Naive B cell (primary cell): ENCODE measurements at places on chromosomes 3 and 15.

DNA sequence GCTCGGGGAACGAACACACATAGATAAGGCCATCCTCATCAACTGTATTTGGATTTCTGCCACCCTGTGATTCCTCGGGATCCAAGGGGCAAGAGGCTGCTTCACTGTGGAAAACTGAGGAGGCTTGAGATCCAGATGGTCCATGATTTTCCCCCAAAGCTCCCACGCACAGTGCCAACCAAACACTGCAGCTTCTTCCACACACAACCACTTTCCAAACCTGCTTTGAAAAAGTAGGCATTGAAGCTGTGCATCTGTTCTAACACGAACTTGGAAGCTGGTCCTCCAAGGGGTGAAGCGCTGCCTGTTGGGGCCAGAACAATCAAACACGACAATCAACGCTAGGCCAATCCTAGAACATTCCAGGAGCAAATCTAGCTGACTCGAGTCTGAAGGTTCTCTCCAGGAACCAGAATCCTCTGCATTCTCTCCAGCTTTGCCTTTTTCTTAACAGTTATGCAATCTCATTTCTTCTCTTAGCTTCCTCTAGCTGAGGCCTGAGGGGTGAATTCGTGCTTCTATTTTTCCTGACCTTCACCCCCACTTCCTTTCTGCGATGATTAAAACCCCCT lies 104.4 kb downstream of the LRRK1 start:
- DNase-seq, result no peak

DNA sequence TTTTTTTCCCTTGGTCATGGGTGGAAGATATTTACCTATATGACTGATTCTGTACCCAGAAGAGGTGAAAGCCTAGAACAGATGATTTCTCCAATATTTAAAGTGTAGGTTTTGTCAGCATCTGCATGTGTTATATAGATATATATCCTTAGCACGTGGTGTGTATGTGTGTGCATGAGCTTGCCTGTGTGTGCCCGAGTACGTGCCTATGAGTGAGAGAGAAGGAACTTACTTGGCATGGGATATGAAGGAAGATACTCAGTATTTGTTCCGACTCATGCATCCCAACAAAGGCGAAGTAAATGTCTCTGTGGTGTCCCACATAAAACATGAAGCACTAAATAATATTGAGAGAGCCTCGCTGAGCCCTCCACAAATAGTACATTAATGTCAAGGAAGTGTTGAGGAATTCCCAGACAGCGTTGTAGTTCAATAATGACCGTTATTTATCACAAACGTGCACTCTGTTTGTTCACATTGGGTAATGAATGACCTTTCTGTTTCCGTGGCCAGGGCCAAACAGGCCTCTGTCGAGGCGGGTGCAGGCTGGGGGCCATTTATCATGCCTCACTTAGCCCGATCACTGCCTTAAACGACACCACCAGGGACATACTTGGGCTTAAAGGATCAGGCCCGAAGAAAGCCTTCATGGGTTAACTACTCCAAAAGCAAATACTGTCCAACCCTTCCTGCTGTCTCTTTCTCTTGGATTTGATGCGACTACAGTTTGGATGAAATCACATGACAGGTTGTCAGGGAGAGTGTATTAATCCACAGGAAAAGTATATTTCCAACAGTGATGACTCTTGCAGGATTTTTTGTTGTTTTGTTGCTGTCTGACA lies 267.7 kb downstream of the PTPRG start:
- DNase-seq, result no peak

- peak; percentile 75 for DNase-seq
Observed at GRCh38 chr3:129016720-129017483, 15.8 kb downstream of the EFCC1 start.

- DNase-seq, result no peak
Observed at GRCh38 chr3:88534534-88534933, 384.8 kb downstream of the C3orf38 start.

GRCh38 chr3:162103808-162104207 lies 607.2 kb downstream of the OTOL1 start:
- DNase-seq, result no peak

DNA sequence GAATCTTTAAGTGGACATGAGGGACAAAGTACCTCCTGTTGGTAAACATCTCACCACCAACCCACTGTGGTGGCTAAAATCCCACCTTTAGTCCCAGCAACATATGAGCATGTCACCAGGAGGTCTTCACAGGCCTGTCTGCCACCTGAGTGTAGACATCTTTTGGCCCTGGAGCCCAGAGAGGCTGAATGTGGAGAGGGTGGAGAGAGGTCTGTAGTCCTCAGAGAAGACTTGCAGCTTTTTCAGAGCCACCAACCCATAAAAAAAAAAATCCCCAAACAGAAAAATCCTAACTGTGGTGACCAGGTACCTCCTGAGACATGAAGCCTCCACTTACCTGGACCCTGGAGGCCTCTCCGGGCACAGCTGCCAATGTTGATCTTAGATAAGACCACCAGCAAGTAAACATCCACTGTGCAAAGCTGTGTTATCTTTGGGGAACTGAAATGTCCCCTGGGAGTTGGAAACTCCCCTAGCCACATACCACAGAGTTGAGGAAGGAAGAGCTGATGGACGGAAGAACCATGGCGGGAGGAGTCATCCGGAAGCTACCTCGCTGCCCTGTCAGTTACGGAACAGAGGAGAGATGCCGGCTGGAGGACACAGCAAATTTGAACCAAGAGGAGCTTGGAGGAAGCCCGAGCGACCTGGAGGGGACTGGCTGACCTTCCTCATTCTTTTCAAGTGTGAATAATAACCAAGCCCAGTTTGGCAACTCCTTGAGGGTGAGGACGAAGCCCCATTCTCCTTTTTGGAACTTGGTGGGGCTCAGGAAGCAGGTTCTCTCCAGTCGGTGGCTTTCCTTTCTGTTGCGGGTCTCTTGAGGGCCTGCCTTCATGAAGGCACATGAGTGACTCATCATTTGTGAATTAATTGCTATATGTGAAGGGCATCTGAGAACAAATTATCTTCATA lies at the start of gene GHRL:
GHRL (minus strand) TSS at position 443 of the 915 bp plus-strand sequence. CDS start 2,767 bp downstream, outside the sequence.
- DNase-seq, result peak; percentile 78

- DNase-seq, result no peak
Observed at GRCh38 chr3:73832426-73832825, 207.7 kb upstream of the PDZRN3 start.

- no peak for DNase-seq
Observed at GRCh38 chr3:48268381-48268935, 27.6 kb downstream of the ZNF589 start.

GRCh38 chr3:134242649-134243617 lies 7.7 kb downstream of the RYK start:
- no peak for DNase-seq

GRCh38 chr15:64501396-64501715 lies 41.0 kb downstream of the ZNF609 start:
- no peak for DNase-seq

DNA sequence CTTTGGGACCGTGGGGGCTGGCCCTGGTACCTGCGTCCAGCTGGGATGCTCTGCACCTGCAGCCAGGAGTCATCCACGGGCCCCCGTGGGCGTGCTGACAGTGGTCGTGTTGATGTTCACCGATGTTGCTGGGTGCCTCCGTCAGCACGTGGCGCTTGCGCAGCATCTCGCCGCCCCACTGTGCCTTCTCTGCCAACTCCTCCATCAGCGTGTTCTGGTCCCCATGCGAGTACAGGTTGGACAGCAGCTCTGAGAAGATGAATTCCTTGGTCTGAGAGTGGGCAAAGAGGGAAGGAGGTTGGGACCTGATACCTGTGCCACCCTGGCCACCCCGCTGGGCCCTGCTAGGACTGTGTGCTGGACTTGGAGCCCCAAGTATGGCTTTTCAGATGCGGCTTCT lies 61.4 kb downstream of the ADAMTS7 start:
- no peak for DNase-seq

DNA sequence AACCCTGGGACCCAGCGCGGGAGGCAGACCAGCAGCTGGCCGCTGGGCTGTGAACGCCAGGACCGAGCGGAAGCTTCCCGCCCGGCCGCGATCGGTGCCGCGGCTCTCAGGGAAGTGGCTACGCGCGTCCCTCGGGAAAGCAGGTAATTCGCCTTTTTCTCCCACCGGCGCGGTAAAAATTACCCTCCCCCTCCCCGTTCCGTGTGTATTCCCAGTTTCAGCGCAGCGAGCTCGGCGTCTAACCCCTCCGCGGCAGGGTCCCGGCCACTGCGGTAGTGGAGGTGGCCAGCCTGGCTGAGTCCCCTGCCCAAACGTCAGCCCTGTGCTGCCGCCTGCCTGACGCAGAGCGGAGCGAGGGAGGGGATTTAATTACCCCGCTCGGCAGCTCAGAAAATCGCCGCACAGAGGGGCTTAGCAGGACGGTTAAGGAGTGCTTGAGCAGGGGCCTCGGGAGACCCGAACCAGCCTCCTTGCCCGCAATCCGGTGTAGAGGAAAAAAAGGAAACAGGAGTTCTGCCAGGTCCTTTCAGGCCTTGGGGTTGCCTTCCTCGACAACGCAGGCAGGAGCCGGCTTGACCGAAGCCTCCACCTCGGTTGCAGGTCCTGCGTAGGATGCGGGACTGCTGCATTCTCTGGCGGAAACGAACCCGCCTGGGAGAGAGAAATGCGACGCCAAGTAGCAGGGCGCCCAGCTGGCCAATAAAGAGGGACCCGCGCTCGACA lies 2.9 kb downstream of the GATA2 start:
- no peak for DNase-seq

GRCh38 chr15:74982183-74982582 lies 13.2 kb upstream of the SCAMP5 start:
- DNase-seq, result no peak
